ENCODE measurements at places on chromosomes 7 and 10.

DNA sequence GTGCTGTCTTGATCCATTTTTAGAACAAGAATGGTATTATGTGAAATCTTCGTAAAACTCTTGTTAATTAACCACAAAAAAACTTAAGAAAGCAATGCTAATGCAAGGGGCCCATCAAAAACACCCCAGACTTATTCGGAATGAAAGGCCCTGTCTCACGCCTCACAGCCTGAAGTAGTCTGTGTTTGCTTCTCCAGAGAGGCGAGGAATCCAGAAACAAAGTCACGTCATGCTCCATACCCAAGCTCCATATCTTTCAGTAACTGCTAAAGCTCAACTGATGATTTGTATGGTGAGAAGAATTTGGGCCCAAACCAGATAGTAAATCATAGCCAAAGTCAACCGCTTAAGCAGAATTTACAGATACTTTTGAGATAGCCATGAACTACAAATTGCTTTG lies 155.4 kb downstream of the ATE1 start:
- peak; percentile 34 for DNase-seq

DNA sequence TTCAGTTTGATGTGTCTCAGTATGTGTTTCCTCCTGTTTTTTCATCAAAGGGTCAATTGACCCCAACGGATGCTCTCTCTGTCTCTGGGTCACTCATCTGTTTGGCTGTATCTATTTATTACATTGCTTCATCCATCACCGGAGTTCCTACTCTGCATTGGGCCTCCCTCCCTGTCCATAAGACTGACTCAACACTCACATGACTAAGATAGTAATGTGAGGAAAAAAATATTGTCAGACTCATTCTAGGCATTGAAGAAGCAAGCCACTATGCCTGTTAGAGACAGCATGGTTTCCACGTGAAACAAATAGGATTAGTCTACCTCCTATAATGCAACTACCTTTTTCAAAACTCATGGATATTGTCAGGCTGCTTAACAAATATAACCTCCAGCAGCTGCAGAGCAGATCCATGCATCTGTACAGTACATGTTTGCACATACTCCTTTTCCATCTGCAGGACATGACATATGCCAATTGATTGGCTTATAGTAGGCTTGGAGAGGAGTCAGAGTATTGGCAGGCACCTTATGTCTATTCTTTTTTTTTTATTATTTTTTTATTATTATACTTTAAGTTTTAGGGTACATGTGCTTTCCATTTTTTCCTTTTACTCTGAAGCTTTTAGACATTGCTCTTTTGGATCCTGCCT lies 275.2 kb downstream of the LRRTM3 start:
- no peak for DNase-seq

DNA sequence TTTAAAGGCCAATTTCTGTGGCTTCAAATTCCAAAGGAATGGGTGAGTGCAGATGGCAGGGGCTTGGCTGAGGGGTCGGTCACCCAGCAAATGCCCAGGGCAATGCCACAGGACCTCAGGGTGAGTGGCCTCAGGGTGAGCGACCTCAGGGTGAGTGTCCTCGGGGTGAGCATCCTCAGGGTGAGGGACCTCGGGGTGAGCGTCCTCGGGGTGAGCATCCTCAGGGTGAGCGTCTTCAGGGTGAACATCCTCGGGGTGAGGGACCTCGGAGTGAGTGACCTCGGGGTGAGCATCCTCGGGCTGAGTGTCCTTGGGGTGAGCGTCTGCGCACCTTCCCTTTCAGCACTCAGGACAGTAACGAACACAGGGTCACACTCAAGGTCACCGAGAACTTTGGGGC lies 59.2 kb downstream of the ADARB2 start:
- no peak for DNase-seq

DNA sequence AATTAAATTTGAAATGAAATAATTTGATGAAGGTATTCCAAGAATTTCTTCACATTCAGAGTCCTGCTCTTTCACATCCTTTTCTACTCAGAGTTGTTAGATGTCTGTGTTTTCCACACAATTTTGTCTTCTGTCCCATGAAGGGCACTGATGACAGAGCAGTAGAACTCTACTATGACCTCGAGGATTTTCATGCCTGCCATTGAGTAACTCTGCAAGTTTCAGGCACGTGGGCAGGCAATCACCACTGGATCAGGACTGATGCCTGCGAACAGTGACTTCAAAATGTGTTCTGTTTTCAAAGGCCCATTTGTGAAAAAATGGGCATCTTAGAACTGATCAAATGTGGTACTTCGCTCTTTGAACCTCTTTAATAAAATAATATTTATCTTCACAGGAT lies 91.1 kb downstream of the CDK6 start:
- no peak for DNase-seq

- DNase-seq: peak; percentile 42
These were observed 316.6 kb downstream of the SNX13 start for GRCh38 chr7:17623546-17624185.

GRCh38 chr10:30503700-30504266 lies 69.8 kb downstream of the MAP3K8 start:
- DNase-seq: no peak

DNA sequence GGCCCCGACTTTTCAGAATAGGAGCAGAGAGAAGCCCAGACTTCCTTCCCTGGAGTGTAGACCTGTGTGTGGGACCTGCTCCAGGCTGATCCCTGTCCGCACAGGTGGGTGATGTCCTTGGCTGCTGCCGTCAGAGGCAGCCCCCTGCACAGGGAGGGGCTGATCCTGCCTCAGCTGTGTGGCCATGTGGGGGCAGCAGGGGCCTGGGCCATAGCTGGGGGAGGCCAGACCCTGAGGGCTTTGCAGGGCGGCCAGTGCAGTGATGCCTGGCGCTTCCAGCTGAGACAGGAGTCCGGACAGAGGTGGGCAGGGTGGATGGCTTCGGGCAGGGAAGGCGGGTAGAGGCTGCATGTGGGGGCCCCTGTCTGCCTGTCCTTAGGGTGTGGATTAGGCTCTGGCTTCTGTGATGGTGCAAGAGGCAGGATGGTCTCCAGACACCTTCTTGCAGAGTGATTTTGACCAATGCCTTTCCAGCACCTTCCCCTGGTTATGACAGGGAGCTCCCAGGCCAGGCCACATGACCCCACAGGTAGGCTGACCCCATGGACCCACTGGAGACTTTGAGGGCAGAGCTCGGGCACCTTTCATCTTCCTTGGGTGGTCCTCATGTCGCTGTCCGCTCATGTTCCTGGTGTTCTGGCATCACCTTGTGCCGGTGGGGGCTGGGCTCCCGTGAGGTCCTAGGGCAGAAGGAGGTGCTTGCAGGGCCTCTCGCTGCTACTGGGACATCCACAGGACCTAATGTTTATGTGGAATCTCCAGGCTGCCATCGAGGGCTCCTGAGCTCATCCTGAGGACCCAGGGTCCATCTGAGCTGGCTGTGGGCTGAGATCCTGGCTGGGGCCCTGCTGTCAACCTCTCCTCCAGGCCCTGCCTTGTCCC lies 141.5 kb downstream of the ADCY1 start:
- DNase-seq: no peak

DNA sequence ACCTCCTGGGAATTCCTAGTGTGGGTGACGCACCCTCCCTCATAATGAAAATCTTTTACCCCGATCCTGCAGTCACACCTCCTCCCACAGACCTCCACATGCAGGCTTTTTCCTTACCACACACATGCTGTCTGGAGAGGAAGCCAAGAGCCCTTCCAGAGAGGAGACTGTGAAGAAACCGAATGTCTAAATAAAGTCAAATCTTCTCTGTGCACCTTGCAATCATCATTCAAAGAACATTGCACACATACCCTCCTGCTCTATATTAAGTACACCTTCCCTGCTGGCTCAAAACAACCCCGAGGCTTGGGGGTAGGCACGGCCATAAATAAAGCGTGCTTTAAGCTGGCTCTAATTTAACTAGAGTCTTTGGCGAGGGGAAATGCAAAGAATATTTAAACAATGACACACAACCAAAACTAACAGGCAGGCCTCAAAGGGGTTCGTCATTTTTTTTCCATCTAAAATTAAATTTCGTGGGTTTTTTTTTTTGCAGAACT lies 34.9 kb downstream of the CALML3 start:
- DNase-seq: peak; percentile 64

DNA sequence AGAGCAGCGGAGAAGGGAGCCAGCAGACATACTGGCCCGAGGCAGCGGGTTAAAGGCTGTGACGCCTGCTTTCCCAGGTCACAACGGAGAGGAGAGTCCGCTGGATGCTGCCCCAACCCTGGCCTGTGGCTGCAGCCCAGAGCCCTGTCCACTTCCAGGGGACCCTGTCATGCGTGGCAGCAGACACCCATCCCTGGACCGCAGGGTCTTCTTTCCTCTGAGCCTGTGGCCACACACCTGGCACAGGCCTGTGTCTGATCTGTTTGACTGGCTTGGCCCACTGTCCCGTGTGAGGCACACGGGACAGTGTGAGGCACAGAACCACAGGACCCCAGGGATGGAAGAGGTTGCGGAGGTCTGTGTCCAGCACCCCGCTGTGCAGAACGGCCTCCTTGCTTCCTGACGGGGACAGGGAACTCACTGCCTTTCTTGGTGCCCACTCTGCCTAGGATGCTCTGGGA lies 42.4 kb downstream of the INSIG1 start:
- no peak for DNase-seq

DNA sequence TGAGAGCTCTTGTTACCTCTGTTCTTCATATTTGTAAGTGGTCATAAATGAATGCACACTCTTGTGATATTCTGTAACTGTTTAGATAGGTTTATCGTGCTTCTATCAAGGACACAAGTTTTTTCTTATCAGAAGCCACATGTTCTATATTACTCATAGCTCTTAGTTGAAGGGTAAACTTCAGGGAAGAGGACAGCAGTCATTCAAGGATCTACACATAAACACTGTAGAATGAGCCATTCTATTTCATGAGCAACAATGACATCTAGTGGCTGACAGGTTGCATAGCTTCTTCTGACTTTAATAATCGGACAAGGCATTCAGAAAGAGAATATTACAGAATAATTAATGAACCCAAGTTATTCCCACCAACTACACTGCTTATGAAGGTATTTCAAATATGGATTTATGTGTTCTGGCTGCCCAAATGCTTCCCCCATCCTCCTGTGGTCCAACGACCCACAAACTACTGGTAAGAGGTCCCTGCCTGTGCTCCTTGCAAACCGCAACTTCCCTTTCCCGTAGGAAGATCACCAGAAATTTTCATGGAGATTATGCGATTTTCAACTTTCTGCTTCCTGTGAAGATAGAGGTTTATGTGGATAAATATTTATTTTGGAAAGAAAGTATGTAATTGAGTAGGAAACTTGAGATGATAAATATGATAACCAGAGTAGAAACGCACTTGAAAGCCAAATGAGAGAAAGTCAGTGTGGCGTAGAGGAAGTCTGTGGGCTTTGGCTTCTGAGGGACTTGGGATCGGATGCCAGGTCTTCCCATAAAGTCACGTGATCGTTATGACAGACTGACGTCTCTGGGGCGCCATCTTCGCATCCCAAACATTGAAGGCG lies 16.8 kb upstream of the ABCB5 start:
- peak; percentile 37 for DNase-seq

All from foreskin fibroblast (primary cell).